ENCODE measurements at places on chromosomes 16 and 17. TPM values are rescaled to one million over a fixed set of nuclear protein-coding genes. Genes with fewer than 3 reads are reported as not detected.

CDR2L gene
- 13.0 TPM for polyA plus RNA-seq

ZNF785 gene
- 0.36 TPM for polyA plus RNA-seq

RCVRN gene
- polyA plus RNA-seq, result not detected

PLSCR3 gene
- polyA plus RNA-seq, result 1.3 TPM

CALCOCO2 gene
- polyA plus RNA-seq, result 14.3 TPM

GPR139 gene
- polyA plus RNA-seq, result not detected

PLXDC1 gene
- 207 TPM for polyA plus RNA-seq

PPP1R1B gene
- polyA plus RNA-seq, result 272 TPM

TVP23A gene
- 7.7 TPM for polyA plus RNA-seq

KRTAP9-8 gene
- polyA plus RNA-seq, result not detected

KRT24 gene
- 0.85 TPM for polyA plus RNA-seq

CDH13 gene
- polyA plus RNA-seq, result 7.3 TPM

NRN1L gene
- 3.1 TPM for polyA plus RNA-seq

KRTAP3-1 gene
- polyA plus RNA-seq, result not detected

PIRT gene
- polyA plus RNA-seq, result 0.95 TPM

OXLD1 gene
- polyA plus RNA-seq, result 21.7 TPM

KLHL11 gene
- polyA plus RNA-seq, result 3.2 TPM

IL21R gene
- polyA plus RNA-seq, result not detected

USH1G gene
- polyA plus RNA-seq, result not detected

AIPL1 gene
- not detected for polyA plus RNA-seq

SRCIN1 gene
- 0.88 TPM for polyA plus RNA-seq

MLKL gene
- not detected for polyA plus RNA-seq

CACNG5 gene
- not detected for polyA plus RNA-seq

PDPK1 gene
- polyA plus RNA-seq, result 12.5 TPM

KRTAP16-1 gene
- polyA plus RNA-seq, result not detected

EVPL gene
- 0.39 TPM for polyA plus RNA-seq

PLLP gene
- polyA plus RNA-seq, result 0.55 TPM

CDH1 gene
- not detected for polyA plus RNA-seq

USP43 gene
- polyA plus RNA-seq, result not detected

TEPSIN gene
- 2.8 TPM for polyA plus RNA-seq

ENPP7 gene
- polyA plus RNA-seq, result not detected

P2RX5 gene
- 43.3 TPM for polyA plus RNA-seq

PDPR gene
- polyA plus RNA-seq, result 0.99 TPM

OTOA gene
- not detected for polyA plus RNA-seq

KRT23 gene
- polyA plus RNA-seq, result 0.60 TPM

AGRP gene
- not detected for polyA plus RNA-seq

SENP3 gene
- 3.2 TPM for polyA plus RNA-seq

CCL17 gene
- polyA plus RNA-seq, result not detected

SLFN12L gene
- polyA plus RNA-seq, result not detected

ABCA9 gene
- 1.1 TPM for polyA plus RNA-seq

NPEPPS gene
- 62.7 TPM for polyA plus RNA-seq

ZC3H7A gene
- 89.5 TPM for polyA plus RNA-seq

KSR1 gene
- polyA plus RNA-seq, result 0.17 TPM

PIGQ gene
- 1.6 TPM for polyA plus RNA-seq

CMTM4 gene
- polyA plus RNA-seq, result 6.6 TPM
